Occipital lobe (tissue), 3 donors: ENCODE measurements at places on chromosomes 16 and 17.

GRCh38 chr16:69906838-69907401, 44.2 kb upstream of the CLEC18A start:
- no peak for DNase-seq

- DNase-seq, result no peak
These were observed 259.0 kb downstream of the XYLT1 start for GRCh38 chr16:17211797-17212196.

GRCh38 chr17:17757956-17758845, 76.9 kb downstream of the RAI1 start:
- DNase-seq, result no peak

GRCh38 chr17:72095316-72095715, 25.5 kb upstream of the SOX9 start:
- no peak for DNase-seq

DNA sequence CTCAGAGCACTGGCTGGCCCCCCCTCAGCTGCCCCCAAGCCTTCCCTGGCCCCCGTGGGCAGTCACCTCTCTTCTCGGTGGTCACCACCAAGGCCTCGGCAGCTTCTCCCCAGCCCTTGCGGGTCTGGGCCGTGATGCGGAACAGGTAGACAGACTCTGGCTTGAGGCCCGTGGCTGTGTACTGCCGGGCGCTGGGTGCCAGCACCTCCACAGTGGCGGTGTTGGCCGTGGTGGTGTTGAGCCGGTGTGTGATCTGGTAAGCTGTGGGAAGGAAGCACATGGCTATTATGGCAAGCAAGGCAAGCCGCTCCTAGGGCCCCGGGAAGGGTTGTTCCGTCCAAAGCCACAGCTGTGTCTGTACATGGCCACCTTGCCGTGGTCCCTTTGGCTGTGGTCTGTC, 78.4 kb upstream of the CDC42EP4 start:
- DNase-seq, result no peak

GRCh38 chr16:951660-952301, 19.0 kb downstream of the LMF1 start:
- no peak for DNase-seq

DNA sequence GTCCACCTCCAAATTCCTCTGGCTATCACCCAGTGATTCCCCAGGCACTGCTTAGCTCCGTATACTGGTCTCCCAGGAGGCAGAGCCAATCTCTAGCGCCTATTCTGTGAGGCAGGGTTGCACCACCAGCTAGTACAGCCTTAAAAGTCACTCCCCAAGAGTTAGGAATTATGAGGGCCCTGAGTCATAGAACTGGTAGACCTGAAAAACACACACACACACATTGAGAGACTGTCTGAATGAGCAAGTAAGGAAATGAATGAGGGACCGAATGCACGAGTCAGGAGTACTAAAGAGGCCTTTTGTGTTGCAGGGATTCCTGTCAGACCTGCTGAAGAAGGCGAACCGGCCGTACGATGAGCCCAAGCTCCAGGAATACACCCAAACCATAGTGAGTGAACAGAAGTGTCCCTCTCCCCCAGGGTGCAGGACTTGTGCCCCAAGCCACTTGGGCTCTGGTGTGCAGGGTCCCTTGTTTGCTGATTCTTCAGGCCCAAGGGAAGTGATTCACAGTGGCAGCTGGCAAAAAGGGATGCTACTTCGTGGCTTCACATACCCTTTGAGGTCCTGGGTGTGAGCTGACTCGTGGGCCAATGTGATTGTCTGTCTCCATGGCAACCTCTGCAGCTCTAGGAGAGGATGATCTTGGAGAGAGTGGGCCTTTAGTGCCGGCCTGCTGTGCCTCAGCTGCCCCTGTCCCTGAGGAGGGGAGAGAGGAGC, 24.7 kb downstream of the CALB2 start:
- no peak for DNase-seq

DNA sequence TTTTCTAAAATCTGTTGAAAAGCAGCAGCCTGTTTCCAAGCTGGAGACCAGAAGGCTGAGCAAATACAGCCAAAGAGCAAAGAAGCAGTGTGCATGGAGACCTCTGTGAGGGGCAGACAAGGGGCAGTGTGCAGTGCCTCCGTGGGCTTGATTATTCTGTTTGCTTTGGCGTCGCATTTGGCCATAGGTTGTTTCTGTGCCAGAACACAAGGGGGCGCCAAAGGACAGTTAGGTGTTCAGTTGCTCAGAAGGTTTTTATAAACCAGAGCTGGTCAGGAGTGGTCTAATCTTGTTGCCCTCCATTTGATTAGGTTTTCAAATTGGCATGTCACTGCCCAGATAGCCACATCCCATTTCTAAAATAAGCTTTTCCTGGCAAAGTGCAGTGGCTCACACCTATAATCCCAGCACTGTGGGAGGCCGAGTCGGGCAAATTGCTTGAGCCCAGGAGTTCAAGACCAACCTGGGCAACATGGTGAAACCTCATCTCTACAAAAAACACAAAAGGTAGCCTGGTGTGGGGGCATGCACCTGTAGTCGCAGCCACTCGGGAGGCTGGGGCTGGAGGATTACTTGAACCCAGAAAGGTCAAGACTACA, 10.6 kb downstream of the MYH3 start:
- DNase-seq, result peak; percentile 40

GRCh38 chr16:8537691-8538342, 52.5 kb downstream of the TMEM114 start:
- DNase-seq, result no peak

DNA sequence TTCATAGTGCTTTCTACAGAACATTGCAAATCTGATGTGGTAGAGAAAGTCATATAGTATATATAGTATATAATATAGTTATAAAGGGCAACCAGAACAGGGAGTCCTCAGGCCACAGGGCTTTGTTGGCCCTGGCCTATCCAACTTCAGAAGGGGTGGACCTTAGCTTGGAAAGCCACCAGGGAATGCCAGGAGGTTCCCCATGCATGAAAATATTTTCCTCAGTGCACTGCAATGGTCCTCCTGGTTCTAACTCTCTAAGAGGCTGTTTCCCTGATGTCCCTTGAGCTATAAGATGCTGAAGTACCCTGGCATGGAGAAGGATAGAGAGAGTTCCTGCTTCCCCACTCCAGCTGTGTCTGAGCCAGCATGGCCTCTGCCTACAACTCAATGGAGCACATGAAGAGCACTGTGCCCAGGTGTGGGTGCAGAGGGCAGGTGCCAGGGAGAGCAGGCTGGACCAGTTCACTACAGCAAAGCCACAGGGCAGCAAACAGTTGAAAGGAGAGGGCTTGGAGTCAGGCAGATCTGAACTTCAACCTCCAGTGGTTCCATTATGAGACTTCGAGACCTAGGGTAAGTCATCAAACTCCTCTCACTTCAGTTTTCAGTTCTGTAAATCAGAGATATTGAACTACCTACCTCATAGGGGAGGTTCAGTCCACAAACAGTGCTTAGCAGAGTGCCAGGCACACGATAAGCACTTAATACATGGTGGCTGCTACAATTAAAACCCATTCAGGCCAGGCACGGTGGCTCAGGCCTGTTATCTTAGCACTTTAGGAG, 183.1 kb downstream of the SALL1 start:
- no peak for DNase-seq
